ENCODE measurements at places on chromosomes 6 and 20.
A peak's percentile ranks its signal among the peaks of the same experiment; 100 is the strongest.

DNA sequence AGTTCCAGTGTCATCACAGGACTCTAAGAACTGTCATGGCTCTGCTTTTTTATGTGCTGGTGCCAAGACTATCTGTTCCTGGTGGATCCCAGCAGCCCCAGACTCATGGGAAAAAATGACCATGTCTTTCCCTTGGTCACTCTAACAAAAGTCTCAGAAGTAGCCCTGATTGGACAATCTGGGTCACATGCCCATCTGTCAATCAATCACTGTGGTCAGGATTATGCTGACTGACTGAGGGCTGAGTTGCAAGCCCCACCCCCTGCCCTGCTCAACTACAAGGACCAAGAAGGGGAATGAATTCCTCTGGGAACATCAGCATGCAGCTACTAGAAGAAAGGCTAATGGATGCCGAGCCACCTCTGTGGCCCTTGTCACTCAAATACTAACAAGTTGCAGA lies 91.6 kb downstream of the EDN3 start:
- DNase-seq, result no peak

DNA sequence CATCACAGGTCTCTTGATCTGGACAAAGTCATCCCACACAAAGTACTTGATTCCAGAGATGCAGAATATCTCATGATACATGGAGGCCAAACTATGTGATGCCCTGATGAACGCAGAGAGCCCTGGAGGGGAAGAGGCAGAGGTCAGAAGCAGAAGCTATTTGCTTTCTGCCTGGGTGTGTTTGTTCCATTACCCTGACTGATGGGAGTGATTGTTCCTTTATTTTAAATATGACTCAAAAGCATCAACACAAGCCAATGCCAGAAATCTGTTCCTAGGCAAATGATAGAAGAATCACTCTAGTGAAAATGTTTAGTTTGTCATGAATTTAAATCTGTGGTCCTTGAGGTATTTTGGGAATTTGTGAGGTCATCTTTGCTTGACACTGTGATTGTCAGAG lies 54.7 kb upstream of the GGTLC1 start:
- no peak for DNase-seq

- peak; percentile 76 for DNase-seq
Measured at GRCh38 chr6:41191569-41191968, 9.4 kb downstream of the TREML2 start.

DNA sequence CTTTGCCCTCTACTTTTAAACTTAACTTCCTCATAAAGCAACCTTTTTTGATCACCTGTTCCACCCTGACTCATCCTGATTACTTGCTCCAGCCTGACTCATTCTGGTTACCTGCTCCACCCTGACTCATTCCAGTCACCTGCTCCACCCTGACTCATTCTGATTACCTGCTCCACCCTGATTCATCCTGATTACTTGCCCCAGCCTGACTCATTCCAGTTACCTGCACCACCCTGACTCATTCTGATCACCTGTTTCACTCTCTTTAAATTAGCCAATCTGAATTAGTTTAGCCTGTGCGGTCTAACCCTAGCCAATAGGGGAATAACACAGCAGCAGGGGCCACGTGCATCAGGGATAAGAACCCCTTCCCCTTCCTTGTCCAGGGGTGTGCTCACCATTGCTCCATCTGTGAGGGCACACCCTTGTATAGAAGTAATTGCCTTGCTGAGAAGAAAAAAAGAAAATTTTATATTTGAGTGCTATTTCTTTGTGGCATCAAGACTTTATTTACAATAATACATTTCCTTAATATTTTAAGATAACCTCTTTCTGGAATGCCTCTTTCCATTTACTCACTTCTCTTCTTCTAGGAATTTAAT lies 17.9 kb downstream of the HLA-G start:
- DNase-seq, result no peak

- DNase-seq, result no peak
Measured at GRCh38 chr6:40958738-40959137, 80.3 kb downstream of the UNC5CL start.

DNA sequence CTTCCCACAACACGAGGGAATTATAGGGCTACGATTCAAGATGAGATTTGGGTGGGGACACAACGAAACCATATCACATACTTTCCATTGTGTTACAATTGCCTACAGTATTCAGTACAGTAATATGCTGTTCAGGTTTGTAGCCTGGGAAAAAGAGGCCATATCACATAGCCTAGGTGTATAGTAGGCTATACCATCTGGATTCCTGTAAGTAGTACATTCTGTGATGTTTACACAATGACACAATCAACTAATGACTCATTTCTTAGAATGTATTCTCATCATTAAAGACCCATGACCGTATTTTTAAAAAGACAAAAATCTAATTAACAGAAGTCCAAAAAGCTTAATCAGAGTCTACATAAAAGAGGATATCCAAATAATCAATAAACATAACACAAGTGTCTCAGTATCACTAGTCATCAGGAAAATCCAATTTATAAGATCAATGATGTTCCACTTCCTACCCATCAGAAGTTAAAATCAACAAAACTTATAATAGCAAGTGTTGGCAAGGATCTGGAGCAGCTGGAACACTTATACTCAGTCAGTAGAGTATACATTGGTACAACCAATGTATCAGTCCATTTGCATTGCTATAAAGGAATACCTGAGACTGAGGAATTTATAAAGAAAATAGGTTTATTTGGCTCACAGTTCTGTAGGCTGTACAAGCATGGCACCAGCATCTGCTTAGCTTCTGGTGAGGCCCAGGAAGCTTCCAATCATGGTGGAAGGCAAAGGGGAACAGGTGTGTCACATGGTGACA lies 215.9 kb downstream of the CLVS2 start:
- DNase-seq, result no peak

- DNase-seq, result no peak
Measured at GRCh38 chr6:81940451-81940985, 188.0 kb upstream of the TENT5A start.

- no peak for DNase-seq
Measured at GRCh38 chr6:20325641-20326421, 75.8 kb upstream of the E2F3 start.

DNA sequence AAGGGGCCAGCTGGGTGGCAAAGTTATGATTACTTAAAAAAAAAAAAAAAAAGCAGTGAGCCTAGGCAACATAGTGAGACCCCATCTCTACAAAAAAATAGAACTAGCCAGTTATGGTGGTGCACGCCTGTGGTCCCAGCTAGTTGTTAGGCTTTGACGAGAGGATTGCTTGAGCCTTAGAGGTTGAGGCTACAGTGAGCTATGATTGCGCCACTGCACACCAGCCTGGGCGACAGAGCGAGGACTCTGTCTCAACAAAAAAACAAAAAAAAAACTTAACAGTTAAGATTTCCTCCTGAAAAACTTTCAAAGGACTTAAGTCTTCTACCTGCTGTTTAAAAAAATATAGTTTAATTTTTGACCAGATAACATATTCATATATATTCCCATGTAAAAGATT lies 2.4 kb downstream of the GTSF1L start:
- DNase-seq, result no peak

DNA sequence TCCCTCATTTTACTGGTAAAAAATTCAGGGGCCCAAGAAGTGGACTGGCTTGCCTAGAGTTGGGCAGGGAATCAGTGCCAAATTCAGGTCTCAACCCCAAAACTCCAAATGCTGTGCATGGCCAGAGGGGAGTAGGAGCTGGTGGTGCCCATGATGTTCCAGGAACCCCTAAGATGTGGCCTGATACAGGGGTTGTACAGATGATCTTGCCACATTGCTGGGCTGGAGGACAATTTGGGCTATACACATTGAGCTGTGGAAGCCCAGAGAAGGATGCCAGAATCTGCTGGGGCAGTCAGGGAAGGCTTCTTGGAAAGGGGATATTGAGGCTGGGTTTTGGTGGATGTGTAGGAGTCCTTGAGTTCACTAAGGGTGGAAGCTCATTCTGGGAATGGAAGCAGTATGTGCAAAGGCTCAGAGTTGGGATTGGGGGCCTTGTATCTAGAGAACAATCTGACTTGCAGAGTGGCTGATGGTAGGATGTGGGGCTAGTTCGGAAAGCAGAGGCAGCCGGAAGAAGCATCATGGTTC lies 38.0 kb upstream of the APCDD1L start:
- DNase-seq, result peak; percentile 25

DNA sequence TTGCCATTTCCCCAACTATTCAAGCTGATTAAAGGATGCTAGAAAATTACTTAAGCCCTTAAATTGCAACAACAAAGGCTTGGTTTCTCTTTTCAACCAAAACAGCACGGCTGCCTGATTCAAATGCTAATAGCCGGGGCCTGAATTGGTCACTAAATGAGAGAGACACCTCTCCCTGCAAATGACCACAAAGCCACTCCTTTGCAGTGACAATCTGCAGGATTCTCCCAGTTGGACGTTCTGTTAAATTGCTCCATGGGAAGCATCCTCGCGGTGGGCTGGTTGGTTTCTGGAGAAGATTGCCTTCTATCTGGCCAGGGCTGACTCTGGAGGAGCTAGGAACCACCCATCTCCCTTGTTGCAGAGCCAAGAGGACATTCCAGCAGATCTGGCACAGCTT lies 29.7 kb upstream of the TBXT start:
- no peak for DNase-seq

DNA sequence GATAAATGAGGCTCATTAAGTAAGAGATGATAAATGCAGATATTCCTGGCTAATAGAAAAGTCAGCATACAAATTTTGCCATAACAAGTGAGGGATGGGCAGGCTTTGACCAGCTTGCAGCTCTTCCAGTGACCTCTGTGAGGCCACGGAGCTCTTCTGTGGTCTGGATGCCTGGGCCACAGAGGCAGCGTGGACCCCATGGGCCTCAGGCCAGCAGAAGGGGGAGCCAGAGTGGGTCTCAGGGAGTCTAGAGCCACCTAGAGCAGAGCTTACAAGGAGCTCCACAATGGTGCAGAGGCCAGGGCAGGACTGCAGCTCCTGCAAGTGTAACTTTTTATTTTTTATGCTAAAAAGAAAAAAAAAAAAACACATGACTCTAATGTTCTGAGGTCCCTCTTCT lies 165.1 kb downstream of the ARID1B start:
- no peak for DNase-seq

GRCh38 chr6:129920103-129920798 lies 59.1 kb upstream of the TMEM244 start:
- no peak for DNase-seq

DNA sequence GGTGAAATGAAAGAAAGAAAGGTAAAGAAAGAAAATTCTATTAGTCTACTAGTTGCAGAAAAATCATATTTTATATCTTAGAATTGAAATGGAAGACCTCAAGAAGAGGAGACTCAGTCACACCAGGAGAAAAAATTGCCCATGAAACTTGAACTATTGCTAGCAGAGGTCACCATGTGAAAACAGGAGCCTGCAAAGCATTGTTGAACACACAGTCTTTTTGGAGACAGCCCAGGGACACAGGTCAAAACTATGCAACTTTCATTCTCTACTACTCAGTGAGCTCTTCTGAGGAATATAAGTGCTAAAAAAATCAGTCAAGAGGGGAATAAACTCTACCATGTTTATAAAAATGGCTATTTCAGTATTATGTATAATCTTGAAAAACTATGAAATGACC lies 89.8 kb upstream of the TENT5A start:
- DNase-seq, result no peak

- DNase-seq, result no peak
Measured at GRCh38 chr6:11194356-11195218, 37.9 kb downstream of the NEDD9 start.

GRCh38 chr20:25466846-25467245 lies 59.4 kb downstream of the GINS1 start:
- DNase-seq, result no peak

- no peak for DNase-seq
Measured at GRCh38 chr6:168358842-168359420, 39.4 kb upstream of the DACT2 start.

GRCh38 chr6:71268735-71269437 lies 19.7 kb upstream of the OGFRL1 start:
- no peak for DNase-seq

GRCh38 chr20:57122536-57123489 lies 143.6 kb downstream of the BMP7 start:
- DNase-seq, result no peak

GRCh38 chr6:79964607-79965081 lies 17.3 kb upstream of the ELOVL4 start:
- no peak for DNase-seq

DNA sequence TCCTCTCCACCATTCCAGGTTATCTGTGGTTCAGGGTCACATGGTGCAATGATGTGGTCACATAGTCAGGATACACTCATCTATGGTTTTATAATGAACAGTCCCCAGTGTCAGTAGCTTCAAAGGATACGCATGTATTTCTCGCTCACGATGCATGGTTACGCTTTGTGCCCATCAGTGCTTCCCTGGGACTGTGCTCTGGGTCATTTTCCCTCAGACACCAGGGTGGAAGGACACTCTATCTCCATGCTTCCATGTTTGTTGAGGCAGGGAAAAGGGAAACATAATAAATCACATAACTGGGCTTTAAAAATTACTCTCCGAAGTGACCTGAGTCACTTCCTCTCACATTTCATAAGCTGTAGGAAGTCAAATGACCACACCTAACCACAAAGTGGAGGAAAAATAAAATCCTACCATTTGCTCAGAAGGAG lies 394.8 kb upstream of the NOX3 start:
- DNase-seq, result no peak

Data from activated CD8-positive, alpha-beta memory T cell treated with anti-CD3 and anti-CD28 coated beads, Interleukin-2, amount 50 U/mL, for 48 hours (primary cell).